ENCODE measurements at places on chromosomes 5 and 9.

DNA sequence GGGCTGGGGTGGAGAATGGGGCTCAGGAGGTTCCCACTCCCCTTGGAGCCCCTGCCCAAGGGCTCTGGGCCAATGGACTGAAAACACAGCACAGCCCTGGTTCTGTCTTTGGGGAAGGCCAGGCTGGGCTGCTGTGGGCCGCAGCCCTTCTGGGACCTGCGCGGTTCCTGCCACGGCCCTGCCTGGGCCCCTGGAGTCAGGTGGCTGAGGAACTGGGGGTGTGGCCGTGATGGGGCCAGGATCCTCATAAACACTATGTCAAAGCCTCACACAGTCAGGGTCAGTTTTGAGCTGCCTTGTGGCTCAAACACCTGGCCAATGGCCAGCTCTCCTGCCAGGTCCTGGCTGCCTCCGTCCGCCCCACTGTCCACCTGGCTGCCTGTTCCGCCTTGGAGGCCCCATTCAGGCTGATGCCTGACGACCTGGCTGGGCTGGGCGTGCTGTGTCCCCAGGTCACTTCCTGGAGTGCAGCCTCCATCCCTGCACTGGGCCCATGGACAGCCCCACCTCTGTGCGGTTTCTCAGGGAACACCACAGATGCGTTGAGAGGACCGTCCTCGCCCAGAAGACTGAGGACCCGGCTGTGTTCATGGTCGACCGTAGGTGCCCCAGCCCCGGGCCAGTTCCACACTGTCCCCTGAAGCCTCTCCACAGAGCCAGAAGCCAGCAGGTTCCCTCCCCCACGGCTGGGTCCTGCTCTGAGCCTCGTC is 27.5 kb downstream of the PAEP start:
- no peak for DNase-seq

DNA sequence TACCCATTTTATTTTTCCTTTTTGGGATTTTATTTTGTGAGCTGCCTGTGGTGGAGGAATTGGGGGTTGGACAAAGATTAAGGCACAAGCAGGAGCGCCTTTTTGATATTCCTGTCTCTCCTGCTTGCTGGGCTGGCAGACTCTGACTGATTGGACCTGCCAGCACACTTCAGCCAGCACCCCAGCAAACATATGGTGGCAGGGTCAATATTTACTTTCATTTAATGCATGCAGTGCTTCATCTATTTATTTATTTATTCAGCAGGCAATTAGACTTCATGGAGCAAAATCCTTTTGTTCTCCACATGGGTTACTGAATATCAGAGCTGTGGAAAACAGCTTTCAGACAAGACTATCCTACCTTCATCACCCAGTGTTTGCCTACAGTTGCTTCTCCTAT is 48.4 kb upstream of the EPB41L4A start:
- DNase-seq: no peak

DNA sequence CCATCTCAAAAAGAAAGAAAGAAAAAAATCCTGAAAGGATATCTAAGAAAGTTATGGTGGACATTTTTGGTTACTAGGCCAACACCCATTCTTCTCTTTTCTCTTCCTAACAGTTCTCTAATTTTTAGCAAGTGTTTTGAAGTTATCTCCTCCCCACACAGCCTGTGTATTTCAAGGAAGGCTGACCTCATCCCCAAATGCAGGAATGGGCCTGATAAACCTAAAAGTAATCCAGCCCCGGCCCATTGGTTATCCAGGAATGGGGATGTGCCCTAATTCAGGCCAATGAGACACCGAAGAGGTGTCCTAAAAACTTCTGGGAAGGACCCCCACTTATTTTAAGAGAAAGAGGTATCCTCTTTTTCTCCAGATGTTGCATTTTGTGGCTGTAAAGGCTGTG is 46.6 kb downstream of the F2R start:
- DNase-seq: no peak

GRCh38 chr5:142597546-142598337 is 88.1 kb downstream of the FGF1 start:
- DNase-seq: peak; percentile 80

GRCh38 chr5:69084195-69084594 is 9.6 kb upstream of the SLC30A5 start:
- DNase-seq: no peak

DNA sequence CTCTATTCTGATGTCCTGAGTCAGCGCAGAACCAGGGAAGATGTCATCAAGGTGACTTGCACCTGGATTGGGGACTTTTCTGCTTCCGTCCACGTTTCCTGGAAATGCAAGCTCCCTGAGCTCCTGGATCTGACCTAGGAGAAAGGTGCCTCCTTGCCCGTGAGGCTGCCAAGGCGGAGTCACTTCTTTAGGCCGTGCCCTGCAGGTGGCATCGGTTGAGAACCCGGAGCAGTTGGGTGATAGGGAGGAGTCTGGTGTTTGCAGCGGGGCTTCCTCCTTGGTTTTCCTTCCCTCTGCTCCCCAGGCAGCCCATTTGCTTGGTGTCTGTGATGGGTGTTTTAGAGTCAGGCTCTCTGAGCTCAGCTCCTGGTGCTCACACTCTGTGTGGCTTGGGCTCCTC is 15.2 kb downstream of the NANS start:
- no peak for DNase-seq

DNA sequence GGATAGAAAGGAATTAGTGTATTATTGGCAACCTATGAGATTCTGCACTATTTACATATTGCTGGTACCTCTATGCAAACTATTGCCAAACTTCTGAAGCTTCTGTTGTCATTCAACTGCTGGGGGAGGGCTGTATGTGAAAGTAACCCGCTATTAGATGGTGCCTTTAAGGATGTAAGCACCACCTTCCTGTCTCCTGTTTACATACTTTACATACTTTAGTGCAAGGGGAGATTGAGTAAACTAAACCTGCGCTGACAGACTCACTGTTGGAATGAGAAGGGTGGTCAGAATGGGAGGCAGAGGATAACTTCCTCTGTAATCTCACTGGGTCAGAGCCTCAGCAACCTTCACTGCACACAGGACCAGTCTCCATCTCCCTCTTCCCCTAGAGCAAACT is 123.8 kb downstream of the NR3C1 start:
- no peak for DNase-seq

DNA sequence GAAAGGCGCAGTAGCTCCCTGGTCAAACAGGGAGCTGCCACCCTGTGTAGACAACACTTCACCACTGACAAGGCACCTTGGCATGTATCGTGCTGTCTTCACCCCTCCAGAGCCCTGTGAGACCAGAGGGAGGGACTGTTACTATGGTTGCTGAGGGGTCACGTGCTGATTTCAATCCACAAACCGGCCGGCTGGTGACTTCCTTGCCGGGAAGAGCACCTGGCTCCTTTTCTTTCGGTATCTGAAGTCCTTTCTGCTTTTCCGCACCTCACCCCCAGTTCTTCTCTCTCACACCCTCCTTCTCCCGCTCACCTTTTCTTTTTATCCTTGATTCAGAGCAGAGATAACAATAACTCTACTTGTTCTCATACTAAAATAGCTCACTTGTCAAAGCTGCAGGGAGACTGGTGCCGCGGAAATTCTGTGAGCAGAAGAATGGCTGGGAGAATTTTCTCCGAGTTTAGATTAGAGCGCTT is 327.2 kb downstream of the ZSWIM6 start:
- no peak for DNase-seq

- DNase-seq: no peak
Measured at GRCh38 chr5:168316139-168316578, 24.7 kb downstream of the WWC1 start.

DNA sequence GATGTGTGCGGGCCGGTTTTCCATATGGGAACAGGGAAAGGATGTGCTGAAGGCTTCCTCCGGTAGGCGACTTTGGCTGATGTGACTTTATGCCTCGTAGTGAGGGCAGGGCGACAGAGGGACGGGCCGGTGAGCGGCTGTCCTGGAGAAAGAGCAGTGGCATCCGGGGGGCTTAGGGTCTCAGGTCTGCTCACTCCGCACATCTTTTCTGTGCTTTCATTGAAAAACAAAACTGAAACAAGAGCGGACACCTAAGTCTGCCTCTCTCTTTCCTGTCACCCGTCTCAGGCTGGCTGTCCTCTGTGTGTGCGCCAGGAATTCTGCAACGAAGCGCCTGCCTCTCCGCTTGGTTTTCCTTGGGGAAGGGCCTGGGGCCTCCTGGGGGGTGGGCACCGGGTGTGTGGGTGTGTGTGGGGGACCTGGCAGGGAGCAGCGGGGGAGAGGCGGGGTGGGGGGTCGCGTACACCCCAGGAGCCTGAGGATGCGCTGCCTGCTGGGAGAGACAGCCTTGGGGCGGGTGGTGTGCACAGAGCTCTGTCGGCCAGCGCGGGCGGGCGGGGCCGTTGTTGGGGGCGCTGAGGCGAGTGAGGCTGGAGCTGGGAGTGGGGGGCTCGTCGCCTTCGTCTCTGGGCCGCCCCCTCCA is 580 bp upstream of the PRRX2 start:
- DNase-seq: no peak

DNA sequence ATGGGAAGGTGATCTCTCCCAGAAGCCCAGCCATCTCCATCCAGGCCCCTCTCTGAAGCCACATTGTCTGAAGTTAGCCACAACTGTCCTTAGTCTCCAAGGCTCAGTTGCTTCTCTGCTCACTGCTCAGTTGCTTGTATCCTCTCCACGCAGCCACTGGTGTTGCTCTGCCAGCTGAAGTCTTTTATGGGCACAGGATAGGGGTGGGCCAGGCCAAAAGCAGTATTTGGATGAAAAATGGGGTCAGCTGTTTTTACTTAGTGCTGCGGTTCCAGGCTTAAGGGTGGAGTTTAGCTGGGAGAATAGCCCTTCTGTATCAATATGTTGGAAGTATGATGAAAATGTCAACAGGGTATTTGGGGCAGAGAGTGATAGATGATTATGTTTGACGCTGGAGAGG is 168.8 kb upstream of the PPP1R2B start:
- DNase-seq: no peak

DNA sequence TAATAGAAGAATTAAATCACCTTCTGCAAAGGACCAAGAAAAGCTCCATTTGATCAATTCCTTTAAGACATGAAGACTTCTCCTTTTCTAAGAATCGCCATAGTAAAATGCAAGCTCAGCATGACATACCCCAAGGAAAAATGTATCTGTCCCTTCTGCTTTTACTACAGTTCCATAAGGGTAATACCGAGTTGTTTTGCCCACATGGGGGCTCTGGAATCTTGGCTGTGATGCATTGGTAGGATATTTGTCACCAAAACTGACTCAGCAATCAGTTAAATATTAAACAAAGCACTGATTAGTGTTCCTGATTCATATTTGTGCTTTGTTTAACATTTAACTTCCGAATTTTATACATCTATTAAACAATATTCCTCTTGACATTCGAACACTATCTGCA is 24.3 kb upstream of the KCNIP1 start:
- DNase-seq: no peak

GRCh38 chr5:83204651-83205050 is 127.3 kb downstream of the XRCC4 start:
- DNase-seq: no peak

DNA sequence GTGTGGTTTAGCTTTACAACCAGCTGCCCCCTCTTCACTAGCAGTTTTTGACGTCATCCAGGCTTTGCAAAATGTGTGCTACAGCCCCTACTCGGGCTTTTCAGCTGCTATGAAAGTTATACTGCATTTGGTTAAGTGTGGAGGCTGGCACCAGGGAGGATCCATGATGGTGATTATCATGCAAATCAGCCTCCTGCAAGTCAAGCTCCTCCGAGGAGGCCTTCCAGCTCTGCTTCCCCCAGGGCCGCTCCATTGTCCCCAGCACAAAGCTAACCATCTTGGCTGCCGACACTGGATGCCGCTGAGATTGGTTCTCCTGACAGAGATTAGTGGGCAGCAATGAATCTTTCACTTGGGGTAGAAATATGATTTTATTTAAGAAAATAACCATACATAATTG is 159.6 kb downstream of the NR2F1-AS1 start:
- no peak for DNase-seq

DNA sequence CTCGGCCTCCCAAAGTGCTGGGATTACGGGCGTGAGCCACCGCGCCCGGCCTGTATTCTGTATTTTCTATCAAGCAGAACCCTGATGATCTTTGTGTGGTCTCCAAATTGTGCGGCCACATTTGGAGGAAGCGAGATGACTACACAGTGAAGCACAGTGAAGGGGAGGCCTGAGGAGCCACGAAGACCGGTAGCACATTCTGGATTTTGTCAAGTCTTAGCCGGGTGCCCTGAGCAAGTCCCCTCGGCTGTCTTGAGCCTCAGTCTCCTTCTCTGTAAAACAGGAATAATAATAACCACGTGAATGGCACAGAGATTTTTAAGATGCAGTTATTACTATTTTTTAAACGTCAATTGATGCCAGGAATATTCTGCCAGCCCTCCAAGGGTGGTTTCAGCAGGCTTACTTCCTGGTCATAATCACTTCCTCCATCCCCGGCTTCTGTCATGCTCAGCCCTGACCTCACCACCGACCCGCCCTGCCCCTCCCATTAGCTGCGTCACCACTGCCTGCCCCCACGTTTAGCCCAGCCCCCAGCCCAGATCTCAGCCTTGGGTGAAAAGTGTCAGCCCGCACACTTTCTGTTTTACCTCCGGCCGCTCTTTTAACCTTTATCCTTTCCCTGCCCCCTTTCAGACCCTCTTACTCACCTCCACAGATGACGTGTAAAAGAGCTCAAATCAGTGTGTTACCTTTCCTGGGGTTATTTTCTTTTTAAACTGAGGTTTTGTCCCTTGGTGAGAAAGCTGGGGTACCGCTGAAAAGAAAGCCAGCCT is 27.0 kb upstream of the ERGIC1 start:
- peak; percentile 87 for DNase-seq

GRCh38 chr5:109076741-109077140 is 329.0 kb downstream of the FER start:
- no peak for DNase-seq

- no peak for DNase-seq
Measured at GRCh38 chr5:179239256-179240135, 105.8 kb downstream of the ADAMTS2 start.

GRCh38 chr5:41115281-41115680 is 44.1 kb upstream of the MROH2B start:
- DNase-seq: peak; percentile 87

DNA sequence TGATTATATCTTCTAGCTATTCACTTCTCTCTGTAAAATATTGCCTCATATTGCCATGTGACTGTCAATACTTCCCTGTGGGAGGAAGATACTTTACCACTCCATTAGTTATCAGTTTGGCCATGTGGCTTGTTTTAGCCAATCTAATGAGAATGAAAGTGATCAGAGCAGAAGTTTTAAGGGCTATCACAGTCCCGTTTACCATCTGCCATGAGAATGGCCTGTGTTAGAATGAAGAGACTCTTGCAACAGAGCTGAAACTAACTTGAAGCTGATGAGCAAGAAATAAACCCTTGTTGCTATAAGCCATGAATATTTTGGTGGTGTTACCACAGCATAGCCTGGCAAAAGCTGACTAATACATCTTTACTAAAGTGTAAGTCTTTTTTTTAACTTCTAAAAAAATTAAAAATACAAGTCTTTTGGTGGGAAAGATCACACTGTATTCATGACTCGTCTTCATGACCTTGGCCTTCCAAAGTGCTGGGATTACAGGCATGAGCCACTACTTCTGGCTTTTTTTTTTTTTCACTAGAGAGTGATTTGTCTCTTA is 68.0 kb upstream of the CTNNA1 start:
- no peak for DNase-seq
